ENCODE measurements at places on chromosomes 5 and 9.
A peak's percentile ranks its signal among the peaks of the same experiment; 100 is the strongest.

DNA sequence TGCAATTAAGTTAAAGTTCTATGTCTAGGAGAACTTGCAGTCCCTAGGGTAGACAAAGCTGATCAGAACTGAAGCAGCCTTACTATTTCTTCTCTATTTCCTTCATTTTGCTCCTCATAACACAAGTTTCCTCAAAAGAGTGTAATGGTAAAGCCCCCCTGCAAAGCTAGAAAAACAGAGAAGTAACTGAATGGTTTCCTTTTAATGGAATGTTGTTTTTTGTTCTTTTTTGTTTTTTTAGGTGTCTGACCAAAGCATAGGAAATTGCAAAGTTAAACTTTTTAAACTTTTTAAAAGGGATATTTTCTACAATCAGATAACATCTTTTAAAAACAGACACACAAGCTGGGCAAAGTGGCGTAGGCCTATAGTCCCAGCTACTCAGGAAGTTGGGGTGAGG is 145.7 kb downstream of the TLE1 start:
- no peak for DNase-seq

GRCh38 chr9:108654566-108654965 is 201.2 kb downstream of the ACTL7B start:
- DNase-seq, result no peak

- DNase-seq, result no peak
These were observed 433.9 kb upstream of the SLC30A5 start for GRCh38 chr5:68659881-68660280.

- DNase-seq, result no peak
These were observed 129.8 kb upstream of the SGCD start for GRCh38 chr5:156197042-156197635.

DNA sequence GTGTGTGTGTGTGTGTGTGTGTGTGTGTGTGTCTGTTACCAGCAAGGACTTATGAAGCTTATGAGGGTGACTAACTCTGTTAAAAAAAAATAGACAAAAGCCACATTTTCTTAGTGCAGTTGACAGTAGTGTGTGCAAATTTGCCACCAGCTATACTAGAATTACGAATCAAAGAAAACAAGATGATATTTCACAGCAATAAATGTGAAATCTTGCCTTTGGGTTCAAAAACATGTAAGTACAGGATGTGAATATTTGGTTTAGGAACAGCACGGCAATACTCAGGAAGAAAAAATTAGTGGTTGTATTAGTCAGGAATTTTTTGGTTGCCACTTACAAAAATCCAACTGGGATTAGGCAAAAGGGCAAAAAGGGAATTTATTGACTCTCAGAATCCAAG is 117.4 kb downstream of the NPR3 start:
- no peak for DNase-seq

GRCh38 chr9:113993838-113994540 is 84.1 kb downstream of the AMBP start:
- no peak for DNase-seq

- DNase-seq, result no peak
These were observed 4.1 kb downstream of the KIF12 start for GRCh38 chr9:114094971-114095370.

DNA sequence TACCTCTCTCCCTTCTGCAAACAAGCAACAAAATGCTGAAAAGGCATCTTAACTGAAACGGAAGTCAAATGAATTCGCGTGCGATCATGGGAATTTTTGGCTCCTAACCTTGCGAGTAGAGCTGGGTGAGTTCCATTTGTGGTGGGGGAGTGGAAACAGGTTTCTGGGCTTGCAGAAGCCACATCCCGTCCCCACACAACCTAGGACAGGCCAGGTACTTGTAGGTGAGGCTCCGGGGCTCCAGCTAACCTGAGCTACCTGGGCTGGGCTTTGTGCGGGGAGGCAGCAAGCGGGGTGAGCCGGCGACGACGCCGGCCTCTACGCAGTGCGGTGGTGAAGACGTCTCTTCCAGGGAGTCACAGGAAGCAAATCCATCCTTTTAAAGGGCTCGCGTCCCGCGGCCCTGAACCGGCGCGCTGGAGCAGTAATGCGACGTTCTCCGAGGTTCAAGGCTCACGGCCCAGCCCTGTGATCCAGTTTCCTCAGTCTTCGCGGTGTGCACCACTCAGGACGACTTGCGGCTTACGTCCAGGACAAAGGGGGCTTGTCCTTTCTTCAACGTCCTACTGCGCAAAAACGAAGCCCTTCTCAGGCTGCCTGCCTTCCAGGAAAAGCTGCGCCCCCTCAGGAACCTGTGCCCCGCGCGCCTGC is 567 bp upstream of the SPIN1 start:
- peak; percentile 49 for DNase-seq

- DNase-seq, result no peak
These were observed 2.8 kb downstream of the TICAM2 start for GRCh38 chr5:115599502-115599901.

DNA sequence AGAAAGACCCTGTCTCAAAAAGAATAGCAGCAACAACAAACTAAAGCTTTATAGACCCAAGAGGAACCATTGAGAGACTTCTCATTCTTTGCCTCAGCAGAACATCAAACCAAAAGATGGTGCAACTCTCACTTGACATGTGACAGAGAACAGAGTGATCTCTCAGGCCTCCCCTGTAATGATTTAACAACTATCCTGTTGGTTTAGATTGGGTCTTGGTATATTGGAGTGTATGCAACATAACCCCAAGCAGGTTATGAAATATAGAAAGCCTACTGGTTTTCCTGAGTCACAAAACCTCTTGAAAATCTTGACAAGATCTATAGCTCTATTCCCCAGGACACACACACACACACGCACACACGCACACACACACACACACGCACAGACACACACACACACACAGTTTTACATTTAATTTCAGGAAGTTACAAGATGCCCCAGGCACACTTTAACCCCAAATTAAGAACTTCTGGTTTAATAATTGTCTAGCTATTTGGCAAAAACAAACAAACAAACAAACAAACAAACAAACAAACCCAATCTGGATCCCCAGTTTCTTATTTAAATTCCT is 6.5 kb upstream of the FGF1 start:
- no peak for DNase-seq

DNA sequence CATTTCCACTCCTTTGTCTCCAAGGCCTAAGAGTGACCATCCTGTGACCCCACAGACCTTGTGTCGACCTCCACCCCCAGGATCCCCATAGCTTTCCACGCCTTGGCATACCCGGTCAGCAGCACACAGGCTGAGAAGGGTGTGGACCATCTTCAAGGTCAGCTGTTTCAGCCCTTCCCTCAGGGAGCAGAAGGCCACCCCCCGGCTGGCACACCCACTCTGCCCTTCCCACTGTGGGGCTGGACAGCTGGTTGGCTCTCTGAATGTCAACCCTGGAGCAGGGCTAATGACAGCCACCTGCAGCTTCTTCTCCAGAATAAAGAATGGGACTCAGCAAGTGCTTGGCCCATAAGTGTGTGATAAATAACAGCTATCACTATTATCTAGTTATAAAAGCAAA is 93.1 kb downstream of the OLFM1 start:
- no peak for DNase-seq

DNA sequence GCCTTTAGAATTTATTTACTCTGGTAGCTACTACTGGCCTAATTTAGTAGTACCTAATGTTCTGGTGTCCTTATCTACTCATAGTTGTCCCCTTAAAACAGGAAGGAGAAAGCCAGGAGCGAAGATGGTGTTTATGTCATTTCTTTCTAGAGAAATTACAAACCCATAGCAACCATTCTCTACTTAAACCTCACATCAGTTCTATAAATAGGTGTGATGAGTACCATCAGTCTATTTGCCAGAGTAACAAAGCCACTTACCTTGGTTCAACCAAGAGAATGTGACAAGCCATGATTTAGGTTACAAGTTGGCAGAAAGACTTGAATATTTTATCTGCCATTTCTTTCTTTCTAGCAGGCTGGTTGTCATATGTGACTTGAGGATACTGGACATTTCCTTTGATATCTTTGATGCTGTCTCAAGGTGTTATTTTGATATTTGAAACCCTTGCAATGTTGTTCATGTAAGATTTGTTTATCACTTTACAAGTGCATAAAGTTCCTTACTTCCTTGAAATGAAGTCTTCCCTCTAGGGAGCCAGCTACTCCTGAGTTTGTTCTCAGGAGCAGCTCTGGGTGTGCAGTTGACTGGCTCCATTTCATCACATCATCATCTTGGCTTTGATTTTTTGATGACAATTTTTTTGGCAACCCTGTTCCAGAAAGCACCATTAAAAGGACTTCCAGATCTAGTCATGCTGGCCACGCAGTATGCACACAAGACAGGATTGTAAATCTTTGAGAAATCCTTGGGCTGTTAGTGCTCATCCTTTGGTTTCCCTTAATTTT is 286.8 kb downstream of the ARHGAP26 start:
- no peak for DNase-seq

DNA sequence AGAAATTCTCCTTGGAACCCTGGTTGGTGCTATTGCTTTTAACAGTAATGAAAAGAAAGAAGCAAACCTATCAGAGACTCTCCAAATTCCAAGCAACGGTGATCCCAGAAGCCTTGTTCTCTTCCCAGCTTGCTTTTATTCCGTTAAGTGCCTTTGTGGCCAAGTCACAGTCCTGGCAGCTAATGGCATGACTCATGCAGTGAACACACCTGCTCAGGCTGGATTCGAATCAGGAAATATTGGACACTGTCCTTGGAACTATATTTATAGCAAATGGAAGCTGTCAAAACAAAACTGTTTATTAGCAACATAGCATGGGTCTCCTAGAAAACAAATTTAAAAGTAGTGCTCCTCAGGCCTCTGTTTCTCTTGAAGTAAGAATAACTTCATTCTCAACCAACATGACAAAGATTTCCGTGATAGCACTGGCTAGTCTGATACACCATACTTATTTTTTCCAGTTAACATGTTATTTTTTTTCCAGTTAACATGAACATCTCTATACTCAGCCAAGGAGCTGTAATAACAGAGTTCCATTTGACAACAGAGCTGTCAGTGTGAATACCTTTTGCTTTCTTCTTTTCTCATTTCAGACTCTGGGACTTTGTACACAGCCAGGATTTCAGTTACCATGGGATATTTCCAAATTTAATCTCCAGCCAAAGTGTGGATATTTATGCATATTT is 502.4 kb downstream of the GADD45G start:
- no peak for DNase-seq

GRCh38 chr5:82594097-82594496 is 315.9 kb upstream of the RPS23 start:
- DNase-seq, result no peak

- no peak for DNase-seq
These were observed 168.1 kb downstream of the ATPSCKMT start for GRCh38 chr5:10081584-10081983.

- no peak for DNase-seq
These were observed 5.0 kb downstream of the NUDT2 start for GRCh38 chr9:34334337-34334824.

DNA sequence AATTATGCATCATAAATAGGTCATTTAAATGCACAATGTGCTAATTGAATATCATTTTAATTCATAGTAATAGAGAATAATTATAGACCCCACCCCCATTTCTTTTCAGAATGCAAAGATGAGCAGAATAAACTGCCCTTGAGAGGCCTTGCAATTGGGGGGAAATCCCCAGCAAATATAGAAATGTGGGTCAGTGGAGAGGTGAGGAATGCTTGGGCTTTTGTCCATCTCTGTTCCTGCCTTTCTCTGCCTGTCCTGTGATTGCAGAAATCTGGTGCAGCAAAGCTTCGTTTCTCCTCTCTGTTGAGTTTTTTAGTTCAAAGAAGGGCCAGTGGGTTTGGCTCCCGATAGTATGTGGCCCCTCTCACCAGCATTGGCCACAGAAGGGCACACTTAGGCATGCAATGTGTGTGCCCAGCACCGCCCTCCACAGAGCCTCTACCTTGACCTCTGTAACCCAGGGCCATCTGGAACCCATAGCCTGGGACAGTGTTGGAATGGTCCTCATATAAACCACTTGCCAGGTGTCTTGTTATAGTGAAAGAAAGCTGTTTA is 164.2 kb downstream of the SEMA6A start:
- DNase-seq, result no peak

GRCh38 chr5:15004506-15004905 is 132.9 kb upstream of the ANKH start:
- DNase-seq, result no peak

DNA sequence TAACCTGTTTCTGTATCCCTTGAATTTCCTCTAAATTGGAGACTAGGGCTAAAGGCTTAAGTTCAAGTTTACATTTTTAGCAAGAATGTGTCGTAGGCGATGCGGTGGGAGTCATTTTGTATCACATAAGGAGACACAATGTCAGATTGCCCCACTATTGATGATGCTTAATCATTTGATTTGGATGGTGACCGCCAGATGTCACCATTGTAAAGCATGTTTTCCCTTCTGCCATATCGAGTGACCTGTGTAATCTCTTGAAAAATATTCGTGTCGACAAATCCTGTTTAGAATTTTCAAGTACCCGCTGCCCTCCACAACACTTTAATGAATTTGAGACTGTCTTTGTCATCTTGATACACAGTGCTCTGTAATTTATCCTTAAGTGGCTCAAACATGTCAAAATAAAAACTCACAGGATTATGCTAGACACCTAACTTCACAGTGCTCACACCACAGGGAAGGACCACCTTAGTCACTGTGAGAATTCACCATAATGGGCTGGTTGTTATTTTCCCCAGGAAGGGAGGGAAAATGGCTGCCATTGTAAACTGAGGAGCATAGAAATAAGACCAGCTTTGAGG is 34.5 kb upstream of the SLC46A2 start:
- DNase-seq, result no peak

DNA sequence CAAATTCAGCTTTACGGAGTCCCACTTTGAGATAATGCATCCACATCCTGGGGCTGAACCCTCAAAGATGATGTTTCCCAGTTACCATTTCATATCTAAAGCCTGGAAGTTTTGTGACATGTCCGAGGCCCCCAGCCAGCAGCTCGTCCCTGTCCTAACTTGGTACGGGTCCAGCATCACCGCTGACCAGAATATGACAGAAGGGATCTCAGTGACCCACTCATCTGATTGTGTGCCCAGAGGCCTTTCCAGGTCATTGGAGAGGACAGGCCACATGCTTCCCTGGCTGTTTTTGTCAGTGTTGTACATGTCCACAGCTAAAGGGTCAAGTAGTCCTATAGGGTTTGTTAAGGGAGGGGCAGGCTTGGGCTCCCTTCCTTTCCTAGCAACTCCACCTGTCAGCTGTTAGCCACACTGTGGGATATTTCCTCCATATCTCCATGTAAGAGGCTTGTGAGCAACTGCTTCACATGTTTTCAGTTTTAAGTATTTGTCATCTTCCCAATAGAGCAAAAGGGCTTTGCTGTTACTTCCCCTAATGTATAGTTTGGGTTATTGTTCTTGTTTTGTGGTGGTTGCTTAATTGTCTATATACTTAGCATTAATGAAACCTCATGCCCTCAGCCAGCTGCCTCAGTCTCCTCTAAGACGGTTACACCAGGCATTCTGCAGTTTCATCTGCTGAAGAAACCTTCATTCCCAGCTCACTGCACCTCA is 33.4 kb downstream of the SECISBP2 start:
- no peak for DNase-seq

- no peak for DNase-seq
These were observed 40.8 kb downstream of the ZFR start for GRCh38 chr5:32403760-32404159.

GRCh38 chr5:107900721-107901120 is 230.0 kb upstream of the EFNA5 start:
- no peak for DNase-seq
